ENCODE measurements at places on chromosomes 7 and 10.

- DNase-seq: no peak
Observed at GRCh38 chr10:92305133-92306072, 14.4 kb downstream of the MARCHF5 start.

- DNase-seq: no peak
Observed at GRCh38 chr10:125742465-125742864, 23.0 kb downstream of the EDRF1 start.

DNA sequence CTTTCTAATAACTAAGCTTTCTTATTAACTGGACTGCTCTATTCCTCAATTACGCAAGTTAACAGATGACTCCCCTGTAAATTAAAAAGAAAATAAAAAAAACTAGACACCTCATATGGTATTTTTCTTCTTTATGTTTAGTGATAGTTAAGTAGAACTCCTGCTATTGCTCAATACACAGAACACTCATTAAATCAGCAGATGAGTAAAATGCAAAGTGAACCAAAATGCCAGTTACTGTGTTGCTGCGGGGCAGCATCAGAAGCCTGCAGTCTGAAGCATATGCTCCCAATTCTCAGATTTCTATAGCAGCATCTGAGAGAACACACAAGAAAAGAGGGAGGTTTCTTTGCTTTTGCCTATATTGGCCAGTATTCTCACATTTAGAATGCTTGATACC lies 28.4 kb downstream of the CDK6 start:
- no peak for DNase-seq

GRCh38 chr10:86900955-86901354 lies 56.5 kb downstream of the MMRN2 start:
- no peak for DNase-seq

- DNase-seq: no peak
Observed at GRCh38 chr10:119461380-119461779, 81.1 kb downstream of the RGS10 start.

GRCh38 chr10:75187961-75188426 lies 22.6 kb upstream of the VDAC2 start:
- DNase-seq: peak; percentile 69

GRCh38 chr10:70890917-70891431 lies 2.6 kb upstream of the PCBD1 start:
- DNase-seq: no peak

GRCh38 chr10:70576803-70577517 lies 25.6 kb downstream of the PRF1 start:
- DNase-seq: no peak

GRCh38 chr10:117535298-117536071 lies 7.1 kb upstream of the EMX2 start:
- DNase-seq: no peak

DNA sequence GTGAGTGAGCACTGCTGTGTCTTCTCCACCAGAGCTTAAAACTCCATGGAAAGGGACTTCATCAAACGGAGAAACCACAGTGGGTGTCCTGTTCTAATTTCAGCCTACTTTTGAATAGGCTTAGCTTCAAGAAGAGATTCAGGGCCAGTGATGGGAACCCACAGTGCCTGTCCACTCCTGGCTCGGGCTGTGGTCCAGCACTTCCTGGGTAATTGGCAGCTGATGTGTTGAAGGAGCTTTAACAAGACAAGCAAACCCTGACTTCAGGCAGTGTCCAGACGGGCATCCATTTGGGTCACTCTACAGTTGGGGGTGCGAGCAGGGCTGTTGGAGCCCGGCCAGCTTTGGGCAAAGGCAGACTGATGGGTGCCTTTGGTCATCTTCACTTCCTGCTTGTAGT lies 14.5 kb downstream of the VWC2 start:
- DNase-seq: no peak

GRCh38 chr10:104485632-104486031 lies 132.0 kb downstream of the CFAP58 start:
- no peak for DNase-seq

DNA sequence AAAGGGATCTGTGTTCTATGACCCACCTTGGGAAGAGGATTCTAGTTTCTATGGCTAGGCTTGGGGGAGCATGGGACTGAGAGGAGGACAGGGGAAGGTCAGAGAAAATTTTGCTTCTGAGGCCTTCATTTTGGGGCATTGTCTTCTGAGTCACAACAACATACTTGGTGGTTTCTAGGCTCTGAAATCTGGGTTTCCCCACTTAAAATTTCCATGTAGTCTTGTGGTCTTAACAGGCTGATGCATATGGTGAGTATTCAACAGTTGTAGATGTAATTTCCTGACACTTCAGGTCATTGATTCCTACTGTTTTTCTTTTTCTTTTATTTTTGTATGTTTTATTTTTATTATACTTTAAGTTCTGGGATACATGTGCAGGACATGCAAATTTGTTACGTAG lies 88.5 kb downstream of the ANKRD7 start:
- DNase-seq: no peak

DNA sequence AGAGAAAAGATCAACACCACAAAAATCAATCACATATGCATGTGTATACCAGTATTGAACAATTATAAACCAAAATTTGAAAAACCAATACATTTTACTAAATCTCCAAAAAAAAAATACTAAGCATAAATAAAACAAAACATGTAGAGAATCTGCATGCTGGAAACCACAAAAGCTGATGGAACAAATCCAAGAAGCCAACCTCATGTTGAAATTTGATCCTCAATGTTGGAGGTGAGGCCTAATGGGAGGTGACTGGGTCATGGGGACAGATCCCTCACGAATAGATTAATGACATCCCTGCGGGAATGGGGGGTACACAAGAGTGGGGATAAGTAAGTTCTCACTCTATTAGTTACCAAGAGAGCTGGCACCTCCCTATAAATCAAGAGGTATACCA lies 82.5 kb downstream of the OAT start:
- no peak for DNase-seq

DNA sequence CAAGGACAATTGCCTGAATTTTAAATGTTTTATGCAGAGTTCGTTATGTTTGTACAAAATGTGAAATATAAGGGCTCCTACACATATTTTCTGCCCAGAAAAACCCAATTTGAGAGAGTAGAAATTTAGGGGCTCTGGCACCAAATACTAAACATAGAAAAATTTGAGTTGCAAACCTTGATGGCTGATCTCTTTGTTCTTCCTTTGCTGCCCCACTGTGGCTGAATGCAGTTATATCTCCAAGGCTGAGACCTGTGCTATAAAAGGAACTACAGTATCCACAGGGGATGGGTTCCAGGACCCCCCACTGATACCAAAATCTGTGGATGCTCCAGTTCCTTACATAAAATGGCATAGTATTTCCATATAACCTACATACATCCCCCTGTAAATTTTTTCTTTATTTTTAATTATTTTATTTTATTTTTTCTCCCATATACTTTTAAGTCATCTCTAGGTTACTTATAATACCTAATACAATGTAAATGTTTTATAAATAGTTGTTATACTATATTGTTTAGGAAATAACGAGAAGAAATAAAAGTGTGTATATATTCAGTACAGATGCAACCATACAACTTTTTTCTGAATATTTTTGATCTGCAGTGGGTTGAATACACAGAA lies 22.5 kb downstream of the CFAP43 start:
- peak; percentile 34 for DNase-seq

- no peak for DNase-seq
Observed at GRCh38 chr10:29132551-29133111, 156.2 kb upstream of the LYZL1 start.

- no peak for DNase-seq
Observed at GRCh38 chr7:116500078-116500853, 728 bp downstream of the CAV2 start.

DNA sequence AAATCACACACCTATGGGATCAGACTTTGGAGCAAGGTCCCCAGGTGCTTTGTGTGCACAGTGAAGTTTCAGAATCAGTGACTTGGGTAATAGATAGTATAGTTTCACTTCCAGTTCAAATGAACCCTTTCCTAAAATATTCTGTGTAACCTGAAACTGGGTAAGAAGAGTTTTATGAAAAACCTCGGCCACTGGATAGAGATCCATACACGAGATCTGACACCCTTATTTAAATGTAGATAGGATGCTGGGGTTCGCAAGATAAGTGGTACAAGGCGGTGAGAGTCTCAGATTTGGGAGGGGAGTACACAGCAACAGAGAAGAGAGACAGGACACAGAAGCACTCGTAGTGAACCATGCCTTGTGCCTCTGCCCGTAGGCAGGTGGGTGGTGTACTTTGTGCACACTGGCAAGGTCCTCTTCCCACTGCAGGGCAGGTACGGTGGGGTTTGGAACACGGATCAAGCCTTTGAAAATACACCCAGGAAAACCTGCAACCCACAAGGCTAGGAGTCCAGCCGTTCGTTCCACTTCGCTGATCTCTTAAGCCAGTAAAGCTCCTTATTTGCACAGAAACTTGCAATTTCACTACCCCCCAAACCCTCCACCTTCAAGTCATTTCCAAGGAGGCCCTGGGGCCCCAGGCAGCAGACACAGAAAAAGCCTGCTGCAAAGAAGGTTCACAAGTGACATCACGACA lies 162.8 kb downstream of the USP6NL start:
- DNase-seq: no peak

DNA sequence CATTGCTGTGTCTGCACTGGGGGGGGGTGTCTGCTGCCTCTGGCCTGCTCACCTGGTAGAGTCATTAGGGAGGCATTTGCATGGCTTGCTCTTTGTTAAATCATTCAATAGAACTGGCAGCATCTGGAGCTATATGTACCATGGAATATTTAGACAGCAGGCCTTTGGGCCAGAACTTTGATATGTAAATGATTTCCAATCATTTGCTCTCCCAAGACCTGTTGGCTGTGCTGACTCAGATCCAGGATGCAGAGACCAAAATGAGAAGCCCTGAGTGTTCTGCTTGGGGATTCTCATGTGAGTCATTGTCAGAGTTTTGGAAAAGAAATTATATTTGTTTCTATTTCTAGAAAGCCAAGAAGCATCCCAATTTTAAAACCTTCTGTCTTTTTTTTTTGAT lies 257.6 kb upstream of the IGFBP3 start:
- DNase-seq: no peak

GRCh38 chr10:61890430-61890829 lies 11.1 kb upstream of the ARID5B start:
- no peak for DNase-seq

DNA sequence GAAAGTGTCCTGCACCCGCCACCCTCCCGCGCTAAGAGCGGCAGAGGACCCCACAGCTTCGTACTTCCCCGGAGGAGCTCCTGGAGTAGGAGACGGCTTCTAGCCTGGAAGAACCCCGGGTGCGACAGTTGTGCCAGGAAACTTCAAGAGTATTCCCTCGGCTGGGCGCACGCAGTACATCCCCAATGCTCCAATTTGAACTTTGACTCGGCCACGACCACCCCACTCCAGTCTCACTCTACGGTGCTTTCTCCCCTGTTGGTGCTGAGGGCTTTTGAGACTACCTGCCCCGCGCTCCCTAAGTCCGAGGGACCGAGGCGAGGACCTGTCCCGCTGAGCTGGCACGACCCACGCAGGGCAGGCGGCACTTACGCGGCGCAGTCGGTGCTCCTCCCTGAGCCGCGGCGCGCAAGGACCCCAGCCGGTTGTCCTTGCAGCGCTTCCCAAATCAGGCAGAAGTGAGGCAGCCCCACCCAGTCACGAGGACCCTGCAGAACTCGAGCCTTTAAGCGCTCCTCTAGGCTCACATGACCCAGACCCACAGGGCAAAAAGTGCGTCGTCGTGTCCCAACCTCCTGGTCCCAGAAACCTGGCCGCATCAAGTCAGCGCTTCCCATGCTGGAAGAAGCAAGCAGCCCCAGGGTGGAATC lies at the start of gene CPVL:
Gene CPVL (minus strand): TSS at position 481 of the 650 bp plus-strand sequence. CDS start 25,476 bp downstream, outside the sequence.
- DNase-seq: no peak

Measured in activated CD4-positive, alpha-beta T cell treated with anti-CD3 and anti-CD28 coated beads, Interleukin-2, amount 50 U/mL, for 1 hour (primary cell).